ENCODE measurements at places on chromosomes 3 and 15. TPM values are rescaled to one million over a fixed set of nuclear protein-coding genes. Genes with fewer than 3 reads are reported as not detected.

- H3K4me3 ChIP-seq: no peak overlapping the region
- H3K27ac ChIP-seq: no peak overlapping the region
- H3K4me1 ChIP-seq: peaks cover 58% of the 10 kb centered on the region
- no peak for DNase-seq
- no peaks in the 10 kb centered on the region for H3K27me3 ChIP-seq
These were observed 11.3 kb downstream of the ADAM10 start for GRCh38 chr15:58738046-58738707.

DNA sequence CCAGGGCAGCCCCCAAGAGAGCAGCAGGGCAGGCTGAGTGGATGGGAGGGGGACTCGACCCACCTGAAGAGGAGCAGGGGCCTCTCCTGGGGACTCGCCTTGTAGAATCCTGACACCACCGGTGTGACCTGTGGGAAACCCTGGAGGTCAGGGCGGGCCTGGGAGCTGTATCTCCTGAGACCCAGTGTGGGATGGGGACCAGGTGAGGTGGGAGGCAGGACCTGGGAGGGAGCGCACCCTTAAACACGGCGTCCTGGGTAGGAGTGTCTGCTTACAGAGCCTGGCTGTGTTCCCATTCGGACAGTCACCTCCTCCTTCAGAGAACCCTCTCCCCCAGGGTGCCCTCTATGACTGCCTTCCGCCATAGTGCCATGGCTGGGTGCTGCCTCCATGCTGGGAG, 27.1 kb downstream of the C15orf39 start:
- no peak for DNase-seq
- H3K4me1 ChIP-seq: no peaks in the 10 kb centered on the region
- no peak overlapping the region for H3K4me3 ChIP-seq

DNA sequence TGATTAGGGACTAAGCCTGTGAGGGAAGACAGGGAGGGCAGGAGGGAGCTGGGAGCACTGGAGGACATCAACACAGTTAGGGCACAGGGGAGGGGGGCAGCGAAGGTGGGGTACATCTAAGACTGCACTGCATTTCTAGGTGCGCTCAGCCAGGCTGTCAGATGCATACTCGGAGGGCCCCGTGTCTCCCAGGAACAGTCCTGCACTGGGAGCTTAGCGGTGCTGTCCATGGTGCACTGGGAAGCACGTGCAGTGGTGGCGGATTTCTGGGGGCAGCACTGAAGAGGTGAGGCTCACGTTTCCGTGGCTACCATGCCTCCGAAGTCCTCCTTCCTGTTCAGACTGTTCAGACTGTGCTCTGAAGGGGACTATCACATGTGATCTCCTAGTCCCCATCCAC, 54.4 kb downstream of the ROPN1B start:
- H3K27ac ChIP-seq: no peak overlapping the region
- H3K36me3 ChIP-seq: peaks cover 29% of the 10 kb centered on the region
- no peaks in the 10 kb centered on the region for H3K27me3 ChIP-seq
- H3K4me3 ChIP-seq: no peak overlapping the region
- DNase-seq: no peak
- no peaks in the 10 kb centered on the region for H3K4me1 ChIP-seq

Gene WDR93
- 0.31 TPM for total RNA-seq

Gene GOLGA8G
- total RNA-seq: not detected

GRCh38 chr3:47164007-47164881, at the start of gene SETD2:
SETD2 (minus strand) TSS chr3:47164113; CDS start chr3:47163924, 189 bp downstream.
- no peaks in the 10 kb centered on the region for H3K36me3 ChIP-seq
- peak within 1 kb of the TSS; percentile 90 for H3K4me3 ChIP-seq

GRCh38 chr3:138417559-138417982, 16.8 kb upstream of the ESYT3 start:
- H3K36me3 ChIP-seq: no peaks in the 10 kb centered on the region
- no peak overlapping the region for H3K4me3 ChIP-seq
- H3K4me1 ChIP-seq: peaks cover 3% of the 10 kb centered on the region
- H3K27ac ChIP-seq: no peak overlapping the region
- no peaks in the 10 kb centered on the region for H3K27me3 ChIP-seq
- peak; percentile 80 for DNase-seq

GRCh38 chr3:98730338-98730737, 32.8 kb upstream of the ST3GAL6 start:
- H3K4me1 ChIP-seq: peaks cover 11% of the 10 kb centered on the region
- no peak overlapping the region for H3K4me3 ChIP-seq
- DNase-seq: no peak
- no peak overlapping the region for H3K27ac ChIP-seq
- H3K36me3 ChIP-seq: no peaks in the 10 kb centered on the region
- H3K27me3 ChIP-seq: no peaks in the 10 kb centered on the region

DNA sequence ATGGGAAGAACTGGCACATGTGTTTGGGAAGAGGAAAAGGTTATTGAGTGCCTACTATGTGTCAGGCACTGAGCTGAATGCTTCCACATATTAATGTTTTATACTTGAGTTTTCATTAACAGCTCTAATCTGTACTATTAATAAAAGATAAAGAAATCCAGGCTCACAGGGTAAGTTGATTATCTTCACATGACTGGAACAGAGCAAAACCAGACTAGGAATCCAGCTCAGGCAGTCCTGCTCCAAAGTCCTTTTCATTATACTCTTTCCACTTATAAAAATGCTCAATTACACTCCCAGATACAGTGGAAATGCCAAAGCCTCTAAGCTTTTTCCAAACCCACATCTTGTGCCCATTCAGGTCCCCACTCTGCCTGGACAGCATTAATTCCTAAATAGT, 97.6 kb downstream of the TNIK start:
- H3K4me3 ChIP-seq: no peak overlapping the region
- no peak overlapping the region for H3K27ac ChIP-seq
- H3K4me1 ChIP-seq: no peaks in the 10 kb centered on the region
- DNase-seq: no peak
- no peaks in the 10 kb centered on the region for H3K36me3 ChIP-seq

Gene LYSMD2
- total RNA-seq: 16.1 TPM

DNA sequence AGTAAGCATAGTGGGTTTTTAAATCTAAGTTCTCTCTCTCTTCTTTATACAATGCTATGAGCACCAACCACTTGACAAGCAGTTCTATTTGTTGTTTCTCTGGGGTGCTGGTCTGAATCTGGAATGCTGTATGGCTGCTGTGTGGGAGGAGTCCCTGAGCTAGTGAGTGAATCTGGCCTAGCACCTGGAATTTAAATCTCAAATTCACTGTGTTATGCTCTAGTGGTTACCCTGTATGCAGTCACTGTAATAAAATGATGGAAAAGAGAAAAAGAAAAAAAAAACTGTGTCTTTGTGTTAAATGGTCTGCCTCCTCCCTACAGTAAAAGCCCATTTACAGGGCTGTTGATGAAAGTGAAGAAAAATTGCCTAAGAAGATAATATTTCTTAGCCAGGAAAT, 155.0 kb downstream of the ATP8B4 start:
- no peaks in the 10 kb centered on the region for H3K4me1 ChIP-seq
- no peak overlapping the region for H3K4me3 ChIP-seq
- DNase-seq: no peak
- no peak overlapping the region for H3K27ac ChIP-seq
- H3K36me3 ChIP-seq: no peaks in the 10 kb centered on the region

DNA sequence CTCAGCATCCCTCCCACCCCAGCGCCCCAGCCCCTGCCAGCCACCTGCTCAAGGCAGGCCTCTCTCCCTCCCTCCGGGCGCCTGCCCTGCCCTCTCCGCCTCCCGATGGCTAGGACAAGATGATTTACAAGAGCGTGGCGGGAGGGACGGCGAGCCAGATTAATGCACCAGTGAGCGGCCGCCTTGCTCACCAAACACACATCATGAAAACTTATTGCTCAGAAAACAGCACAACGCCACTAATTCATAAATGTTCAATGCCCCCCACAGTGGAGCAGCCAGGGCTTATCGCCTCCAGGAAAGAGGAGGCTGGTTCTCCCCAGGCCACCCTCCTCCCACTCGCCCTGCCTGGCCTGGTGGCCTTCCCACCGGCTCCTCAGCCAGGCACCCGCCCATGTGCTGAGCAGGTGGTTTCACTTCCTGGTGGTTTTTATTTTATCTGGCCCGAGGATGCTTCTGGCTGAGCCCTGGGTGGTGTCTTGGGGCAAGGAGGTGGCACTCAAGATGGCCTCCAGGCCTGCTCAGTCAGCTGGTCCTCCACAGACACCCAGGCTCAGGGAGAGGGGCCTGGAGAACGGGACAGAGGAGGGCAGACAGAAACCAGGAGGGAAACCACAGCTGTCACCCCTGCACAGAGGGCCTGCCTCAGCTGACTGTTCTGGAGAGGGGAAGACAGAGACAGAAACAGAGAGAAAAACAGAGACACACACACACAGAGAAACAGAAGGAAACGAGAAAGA, 284.9 kb downstream of the UACA start:
- peaks cover 30% of the 10 kb centered on the region for H3K4me1 ChIP-seq
- no peak for DNase-seq
- no peak overlapping the region for H3K27ac ChIP-seq
- H3K27me3 ChIP-seq: no peaks in the 10 kb centered on the region
- no peak overlapping the region for H3K4me3 ChIP-seq
- H3K36me3 ChIP-seq: no peaks in the 10 kb centered on the region

GRCh38 chr3:23746441-23746840, 59.3 kb upstream of the UBE2E1 start:
- no peak overlapping the region for H3K27ac ChIP-seq
- peaks cover 21% of the 10 kb centered on the region for H3K4me1 ChIP-seq
- no peaks in the 10 kb centered on the region for H3K36me3 ChIP-seq
- H3K4me3 ChIP-seq: no peak overlapping the region

DNA sequence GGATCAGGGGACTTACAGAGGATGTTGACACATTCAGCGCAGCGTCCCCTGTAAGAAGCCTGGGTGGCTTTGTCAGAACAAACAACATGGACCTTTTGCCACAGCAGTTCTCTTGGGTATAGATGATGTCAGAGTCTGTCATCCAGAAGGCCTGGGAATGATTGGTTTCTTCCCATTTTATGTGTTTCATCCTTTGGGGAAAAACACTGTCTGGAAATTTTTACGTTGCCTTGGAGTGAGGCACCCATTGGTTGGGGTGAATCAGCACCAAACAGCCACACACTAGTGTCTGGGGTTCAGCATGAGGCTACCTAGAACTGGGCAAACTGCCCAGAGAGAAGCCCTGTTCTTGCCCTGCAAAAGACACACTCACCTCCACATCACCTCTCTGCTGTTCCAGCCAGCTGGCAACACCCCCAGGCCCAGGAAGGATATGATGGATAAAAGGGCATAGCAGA, 123.0 kb downstream of the FAM43A start:
- H3K4me3 ChIP-seq: no peak overlapping the region
- no peaks in the 10 kb centered on the region for H3K36me3 ChIP-seq
- H3K4me1 ChIP-seq: no peaks in the 10 kb centered on the region
- H3K27me3 ChIP-seq: no peaks in the 10 kb centered on the region
- H3K27ac ChIP-seq: no peak overlapping the region
- no peak for DNase-seq

- no peaks in the 10 kb centered on the region for H3K27me3 ChIP-seq
- no peak overlapping the region for H3K4me3 ChIP-seq
These were observed 62.7 kb upstream of the ZNF148 start for GRCh38 chr3:125437631-125438435.

Gene PRICKLE2
- 6.7 TPM for total RNA-seq

DNA sequence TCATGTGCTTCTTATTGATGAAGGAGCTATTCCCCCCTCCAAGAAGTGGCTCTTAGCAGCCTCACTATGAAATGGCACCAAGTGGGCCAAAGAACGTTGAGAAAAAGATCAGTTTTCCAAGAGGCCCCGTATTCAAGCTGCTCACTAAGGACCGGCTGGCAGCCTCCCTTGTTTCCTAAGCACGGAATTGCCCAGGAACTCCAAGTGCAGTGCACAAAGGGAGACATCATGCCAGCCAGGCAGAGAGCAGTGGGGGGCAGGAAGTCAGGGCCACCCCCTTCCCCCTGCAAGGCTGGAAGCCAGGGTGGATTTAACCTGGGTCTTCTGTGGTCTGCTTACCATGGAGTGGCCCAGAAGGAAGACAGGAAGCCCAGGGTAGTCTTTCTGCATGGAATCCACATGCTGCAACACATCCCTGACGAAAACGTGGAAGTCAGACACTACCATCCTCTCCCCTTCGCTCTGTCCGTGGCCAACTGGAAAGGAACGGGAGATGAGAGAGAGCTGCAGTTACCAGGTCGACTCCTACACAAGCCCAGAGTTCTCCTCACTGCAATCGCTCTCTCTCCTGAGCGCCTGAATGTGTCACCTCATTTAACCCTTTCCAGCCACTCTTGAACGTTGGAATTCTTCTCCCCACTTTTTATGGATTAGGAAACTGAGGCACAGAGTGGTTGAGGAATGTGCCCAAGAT, 49.5 kb downstream of the ABTB1 start:
- no peak overlapping the region for H3K27ac ChIP-seq
- H3K4me3 ChIP-seq: no peak overlapping the region
- DNase-seq: no peak

Gene LRRC31
- total RNA-seq: not detected

Gene SLC28A1
- not detected for total RNA-seq

Gene FAM240A
- not detected for total RNA-seq

Gene UBAP1L
- 4.7 TPM for total RNA-seq

Gene A4GNT
- not detected for total RNA-seq
